A549 treated with GW870086 at 1 μM for 4 hours (cell line): ENCODE measurements at places on chromosomes 12 and 14. TPM values are rescaled to one million over a fixed set of nuclear protein-coding genes. Genes with fewer than 3 reads are reported as not detected.

ZCCHC8 gene
- total RNA-seq, result 20.7 to 23.4 TPM (median 22.8 TPM) in 5 replicates

DEGS2 gene
- total RNA-seq, result 1.4 to 3.2 TPM (median 2.6 TPM) in 5 replicates

TAS2R43 gene
- total RNA-seq, result not detected in 5 replicates

DLGAP5 gene
- total RNA-seq, result 24.6 to 38.0 TPM (median 31.4 TPM) in 5 replicates

PPP1R36 gene
- total RNA-seq, result 0.15 to 0.65 TPM (median 0.29 TPM) in 5 replicates

SLC38A4 gene
- total RNA-seq, result 0.06 to 0.07 TPM (median 0.06 TPM) in 3 of 5 replicates, not detected in the others

PRB2 gene
- not detected in 5 replicates for total RNA-seq

EP400 gene
- 21.1 to 25.8 TPM (median 24.7 TPM) in 5 replicates for total RNA-seq

UNC79 gene
- total RNA-seq, result 0.01 to 0.03 TPM (median 0.03 TPM) in 4 of 5 replicates, not detected in the other

MYL2 gene
- total RNA-seq, result 0.39 to 0.92 TPM (median 0.52 TPM) in 5 replicates

NYNRIN gene
- 0.25 to 0.34 TPM (median 0.26 TPM) in 5 replicates for total RNA-seq

SYNDIG1L gene
- not detected in 5 replicates for total RNA-seq

ACSM4 gene
- total RNA-seq, result not detected in 5 replicates

CABP1 gene
- total RNA-seq, result 0.15 to 0.46 TPM (median 0.21 TPM) in 5 replicates

KRT78 gene
- total RNA-seq, result 0.06 to 0.25 TPM in 2 of 5 replicates, not detected in the others

KCNMB4 gene
- 0.11 to 0.51 TPM (median 0.25 TPM) in 5 replicates for total RNA-seq

KRT85 gene
- total RNA-seq, result not detected in 5 replicates

SYCP3 gene
- 0.17 to 0.18 TPM in 2 of 5 replicates, not detected in the others for total RNA-seq

TMEM52B gene
- total RNA-seq, result 0.08 to 0.64 TPM (median 0.16 TPM) in 4 of 5 replicates, not detected in the other

OTOGL gene
- total RNA-seq, result not detected in 5 replicates

C12orf54 gene
- not detected in 5 replicates for total RNA-seq

ACOT4 gene
- 1.8 to 2.5 TPM (median 2.1 TPM) in 5 replicates for total RNA-seq

POLE2 gene
- 11.6 to 15.7 TPM (median 14.3 TPM) in 5 replicates for total RNA-seq

PRIMA1 gene
- 0.22 to 0.35 TPM (median 0.31 TPM) in 5 replicates for total RNA-seq

P2RX2 gene
- total RNA-seq, result 0.12 TPM in 1 of 5 replicates, not detected in the others

EIF2S3B gene
- total RNA-seq, result 0.29 to 0.82 TPM (median 0.59 TPM) in 5 replicates

KDM5A gene
- total RNA-seq, result 16.7 to 24.1 TPM (median 18.8 TPM) in 5 replicates

ISCU gene
- 89.2 to 99.6 TPM (median 94.8 TPM) in 5 replicates for total RNA-seq

MUCL1 gene
- total RNA-seq, result not detected in 5 replicates

GSC gene
- 0.18 to 0.45 TPM (median 0.37 TPM) in 5 replicates for total RNA-seq

PIP4K2C gene
- total RNA-seq, result 40.5 to 45.1 TPM (median 43.9 TPM) in 5 replicates

GLIPR1L2 gene
- 0.11 to 0.24 TPM (median 0.22 TPM) in 5 replicates for total RNA-seq
